Astrocyte of the spinal cord (primary cell): ENCODE measurements at places on chromosomes 12 and 14.

DNA sequence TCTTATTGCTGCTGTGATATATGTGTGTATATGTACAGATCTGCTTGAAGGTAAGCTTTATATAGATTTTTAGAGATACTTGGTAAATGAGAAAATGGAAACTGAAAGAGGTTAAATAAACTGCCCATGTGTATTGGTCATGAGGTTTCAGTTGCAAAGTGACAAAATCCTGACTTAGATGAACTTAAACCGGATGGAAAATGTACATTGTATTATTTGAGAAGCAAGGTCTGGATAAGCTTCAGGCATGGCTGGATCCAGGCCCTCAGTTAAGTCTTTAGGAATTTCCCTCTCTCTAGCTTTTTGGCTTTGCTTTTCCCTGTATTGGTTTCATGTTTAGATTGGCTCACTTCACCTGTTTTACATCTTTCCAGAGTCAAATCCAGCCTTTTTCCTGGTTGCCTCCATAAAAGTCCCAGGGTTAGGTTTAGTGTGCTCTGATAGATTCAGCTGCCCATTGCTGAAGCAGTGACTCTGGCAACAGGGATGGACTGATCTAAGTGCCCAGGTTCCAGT, 21.0 kb upstream of the MAP1LC3B2 start:
- no peak for DNase-seq

GRCh38 chr14:96745500-96746051, 51.6 kb upstream of the VRK1 start:
- DNase-seq: no peak

DNA sequence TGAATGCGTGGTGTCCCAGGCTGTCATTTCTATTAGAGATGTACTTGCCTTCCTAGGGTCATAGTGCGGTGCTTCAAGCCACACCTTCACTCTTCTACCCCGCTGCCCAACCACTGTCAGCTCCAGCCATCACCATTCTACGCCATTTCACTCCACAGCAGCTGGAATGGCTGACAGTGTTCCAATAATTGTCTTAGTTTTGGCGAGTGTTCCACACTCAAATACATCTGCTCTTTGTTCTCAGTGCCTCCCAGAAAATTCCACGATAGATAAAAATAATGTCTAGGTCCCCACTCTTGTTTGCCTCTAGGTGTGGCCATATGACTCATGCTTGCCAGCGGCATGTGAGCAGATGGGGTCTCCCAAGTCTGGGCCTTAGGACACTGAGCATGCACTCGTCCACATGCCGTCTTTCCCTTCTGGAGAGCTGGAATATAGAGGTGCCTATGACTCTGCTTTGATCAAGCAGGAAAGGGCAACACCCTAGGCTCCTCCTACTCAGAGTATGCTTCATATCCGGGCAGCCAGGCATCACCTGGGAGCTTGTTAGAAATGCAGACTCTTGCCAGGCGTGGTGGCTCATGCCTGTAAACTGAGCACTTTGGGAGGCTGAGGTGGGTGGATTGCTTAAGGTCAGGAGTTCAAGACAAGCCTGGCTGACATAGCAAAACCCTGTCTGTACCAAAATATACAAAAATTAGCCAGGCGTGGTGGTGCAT, 163.0 kb downstream of the BRMS1L start:
- DNase-seq: no peak

GRCh38 chr14:24456980-24457379, 14.4 kb upstream of the SDR39U1 start:
- DNase-seq: no peak

DNA sequence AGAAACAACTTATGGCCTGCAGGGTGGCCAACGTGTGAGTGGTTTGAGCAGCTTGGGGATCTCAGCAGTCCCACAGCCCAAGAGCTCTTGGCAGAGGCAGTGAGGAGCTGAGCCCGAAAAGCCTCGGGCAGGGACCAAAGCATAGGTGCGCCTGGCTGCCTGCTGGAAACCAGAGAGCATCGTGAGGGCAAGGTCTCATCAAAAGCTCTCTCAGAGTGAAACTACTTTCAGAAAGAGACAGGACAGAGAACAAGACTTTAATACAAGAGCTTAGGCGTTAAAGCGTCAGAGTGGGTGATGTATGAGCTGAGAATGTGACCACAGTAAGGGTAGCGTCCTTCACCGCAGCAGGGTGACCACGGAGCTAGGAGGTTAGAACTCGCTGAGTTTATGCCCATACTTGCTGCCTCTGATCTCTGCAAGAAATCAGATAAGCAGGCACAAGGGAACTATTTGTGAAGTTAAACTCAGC, 30.8 kb downstream of the LGMN start:
- DNase-seq: no peak

- DNase-seq: no peak
These were observed 156.7 kb downstream of the NTF3 start for GRCh38 chr12:5588591-5588990.

- no peak for DNase-seq
These were observed 106.5 kb downstream of the MYRFL start for GRCh38 chr12:69931569-69931968.

DNA sequence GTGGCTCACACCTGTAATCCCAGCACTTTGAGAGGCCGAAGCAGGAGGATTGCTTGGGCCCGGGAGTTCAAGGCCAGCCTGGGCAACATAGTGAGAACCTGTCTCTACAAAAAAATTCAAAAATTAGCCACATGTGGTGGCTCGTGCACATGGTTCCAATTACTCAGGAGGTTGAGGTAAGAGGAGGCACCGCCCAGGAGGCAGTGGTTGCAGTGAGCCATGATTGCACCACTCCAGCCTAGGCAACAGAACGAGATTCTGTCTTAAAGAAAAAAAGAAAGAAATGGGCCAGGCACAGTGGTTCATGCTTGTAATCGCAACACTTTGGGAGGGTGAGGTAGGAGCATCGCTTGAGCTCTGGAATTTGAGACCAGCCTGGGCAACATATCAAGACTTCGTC, 33.5 kb downstream of the MAP1LC3B2 start:
- DNase-seq: no peak

GRCh38 chr12:19937161-19937560, 431.2 kb upstream of the PDE3A start:
- no peak for DNase-seq

- DNase-seq: no peak
These were observed 34.9 kb downstream of the SYNE3 start for GRCh38 chr14:95481391-95482022.

- no peak for DNase-seq
These were observed 21.1 kb downstream of the GYS2 start for GRCh38 chr12:21583587-21583986.

DNA sequence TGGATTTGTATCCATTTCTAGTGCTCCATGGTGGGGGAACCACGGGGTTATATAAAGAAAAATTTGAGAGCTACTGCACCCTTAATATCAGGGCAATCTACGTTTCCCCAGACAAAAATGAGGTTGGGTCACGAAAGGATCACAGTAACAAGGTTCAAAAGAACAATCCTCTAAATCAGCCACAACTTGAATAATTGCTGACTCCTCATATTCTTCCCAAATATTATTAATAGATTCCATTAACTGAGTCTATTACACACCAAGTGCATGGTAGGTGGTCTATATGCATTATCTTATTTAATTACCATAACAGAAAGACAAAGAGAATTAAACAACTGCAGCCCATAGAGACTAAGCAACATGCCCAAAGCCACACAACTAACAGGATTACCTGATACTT, 438.2 kb downstream of the ETNK1 start:
- DNase-seq: no peak

DNA sequence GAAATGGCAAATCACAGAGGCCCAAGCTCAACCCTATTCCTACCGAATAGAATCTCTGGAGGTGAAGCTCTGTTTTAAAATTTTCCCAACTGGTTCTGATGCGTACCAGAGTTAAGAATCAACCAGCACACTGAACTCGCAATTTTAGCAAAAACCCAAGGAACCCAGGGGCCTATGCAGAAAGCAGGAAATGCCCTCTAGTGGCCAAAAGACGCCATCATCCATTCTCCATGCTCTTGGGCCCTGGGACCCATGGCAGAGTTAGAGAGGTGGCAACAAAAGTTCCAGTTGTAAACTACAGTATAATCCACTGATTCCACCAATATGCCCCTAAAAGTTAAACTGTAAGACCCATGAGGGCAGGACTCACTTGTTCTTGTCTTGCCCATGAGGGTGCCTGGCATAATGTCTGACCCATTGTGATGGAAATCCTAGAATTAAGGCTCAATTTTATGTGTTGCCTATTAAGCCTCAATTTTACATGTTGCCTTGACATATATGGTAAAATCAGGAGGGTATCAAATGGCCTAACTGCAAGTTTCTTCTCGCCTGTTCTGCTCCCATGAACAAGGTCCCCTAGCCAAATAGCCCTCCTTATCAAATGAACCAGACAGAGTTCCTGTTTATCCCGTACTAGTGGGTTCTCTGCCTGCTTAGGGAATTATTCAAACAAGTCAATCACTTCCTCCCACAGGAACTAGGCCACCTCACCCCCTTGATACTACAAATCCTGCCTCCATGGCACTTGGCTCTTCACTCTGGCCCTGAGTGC, 137.5 kb upstream of the CPM start:
- peak; percentile 68 for DNase-seq

DNA sequence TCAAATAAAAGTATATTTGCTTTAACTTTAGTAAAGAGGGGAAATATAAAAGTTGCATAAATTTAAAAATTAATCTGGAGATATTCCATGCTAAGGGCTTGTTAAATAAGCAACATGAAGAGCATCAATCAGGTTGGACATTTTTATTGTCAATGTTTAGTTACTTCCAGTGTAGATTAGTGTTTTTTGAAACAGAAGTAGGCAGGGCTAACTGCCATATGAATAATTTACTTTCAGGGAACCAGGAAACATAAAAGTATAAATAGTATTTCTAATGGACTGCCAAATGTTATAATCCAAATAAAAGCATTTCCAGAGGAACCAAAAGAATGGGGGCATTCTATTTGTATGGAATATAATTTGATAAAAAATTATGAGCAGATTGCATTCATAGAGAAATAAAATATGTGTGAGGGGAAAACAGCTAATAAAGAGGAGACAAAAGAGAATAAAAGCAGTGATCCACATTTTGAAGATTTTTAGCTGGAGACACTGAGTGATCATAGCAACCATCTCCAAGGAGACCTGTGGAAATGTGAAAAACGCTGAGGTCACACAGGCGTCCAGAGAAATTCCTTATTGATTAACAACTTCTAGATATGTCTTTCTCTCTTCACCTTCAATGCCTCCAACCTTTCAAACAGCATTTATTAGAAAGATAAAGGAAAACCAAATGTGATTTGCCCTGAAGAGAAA, 70.8 kb downstream of the SRGAP1 start:
- DNase-seq: peak; percentile 72

- DNase-seq: no peak
These were observed 241.2 kb downstream of the EGLN3 start for GRCh38 chr14:33709711-33710110.

DNA sequence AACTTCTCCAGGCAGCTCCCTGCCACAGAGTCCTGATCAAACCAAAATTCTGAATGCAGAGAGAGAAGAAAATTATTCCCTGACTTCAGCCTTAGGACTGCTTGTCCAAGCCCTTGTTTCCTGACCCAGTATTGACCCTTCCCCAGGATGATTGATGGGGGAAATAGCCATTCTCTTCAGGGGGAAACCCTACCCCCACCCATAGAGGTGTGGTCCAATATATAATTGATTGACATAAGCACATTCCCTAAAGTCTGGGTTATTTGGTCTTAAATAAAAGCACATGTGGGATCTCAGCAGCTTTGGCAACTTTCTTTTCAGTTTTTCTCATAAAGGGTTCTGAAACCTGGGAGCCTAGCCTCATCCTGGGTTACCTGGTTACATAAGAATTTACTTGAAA, 201.2 kb upstream of the DDHD1 start:
- DNase-seq: peak; percentile 24

GRCh38 chr14:76922584-76922983, 96.4 kb downstream of the LRRC74A start:
- peak; percentile 33 for DNase-seq

GRCh38 chr14:61280526-61281185, 482 bp downstream of the TMEM30B start:
- peak; percentile 38 for DNase-seq

DNA sequence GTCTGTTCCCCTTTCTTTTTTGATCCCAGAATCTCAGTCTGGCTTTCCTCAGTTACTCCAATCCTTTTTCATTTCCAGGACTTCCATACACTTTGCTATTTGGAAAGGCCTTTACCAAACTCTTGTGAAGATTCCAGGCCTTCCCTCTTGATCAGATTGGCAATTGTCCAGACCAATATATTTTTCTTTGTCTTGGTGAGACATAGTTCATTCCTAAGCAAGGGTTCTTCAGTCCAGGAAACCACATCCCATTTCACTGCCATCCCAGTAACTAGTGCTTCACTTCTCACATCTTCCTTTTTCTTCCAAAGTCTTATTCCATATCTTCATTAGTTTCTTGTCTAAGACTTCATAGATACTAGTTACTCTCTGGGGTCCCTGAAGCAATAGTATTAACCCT, 2.1 kb upstream of the PTPRQ start:
- DNase-seq: peak; percentile 70

- DNase-seq: no peak
These were observed 73.7 kb upstream of the RAP1B start for GRCh38 chr12:68536885-68537485.

- DNase-seq: no peak
These were observed 238.4 kb upstream of the HMGA2 start for GRCh38 chr12:65585648-65586602.

GRCh38 chr12:120056739-120057138, 59.8 kb downstream of the RAB35 start:
- DNase-seq: no peak

GRCh38 chr12:40168001-40168400, 56.8 kb upstream of the LRRK2 start:
- DNase-seq: no peak

DNA sequence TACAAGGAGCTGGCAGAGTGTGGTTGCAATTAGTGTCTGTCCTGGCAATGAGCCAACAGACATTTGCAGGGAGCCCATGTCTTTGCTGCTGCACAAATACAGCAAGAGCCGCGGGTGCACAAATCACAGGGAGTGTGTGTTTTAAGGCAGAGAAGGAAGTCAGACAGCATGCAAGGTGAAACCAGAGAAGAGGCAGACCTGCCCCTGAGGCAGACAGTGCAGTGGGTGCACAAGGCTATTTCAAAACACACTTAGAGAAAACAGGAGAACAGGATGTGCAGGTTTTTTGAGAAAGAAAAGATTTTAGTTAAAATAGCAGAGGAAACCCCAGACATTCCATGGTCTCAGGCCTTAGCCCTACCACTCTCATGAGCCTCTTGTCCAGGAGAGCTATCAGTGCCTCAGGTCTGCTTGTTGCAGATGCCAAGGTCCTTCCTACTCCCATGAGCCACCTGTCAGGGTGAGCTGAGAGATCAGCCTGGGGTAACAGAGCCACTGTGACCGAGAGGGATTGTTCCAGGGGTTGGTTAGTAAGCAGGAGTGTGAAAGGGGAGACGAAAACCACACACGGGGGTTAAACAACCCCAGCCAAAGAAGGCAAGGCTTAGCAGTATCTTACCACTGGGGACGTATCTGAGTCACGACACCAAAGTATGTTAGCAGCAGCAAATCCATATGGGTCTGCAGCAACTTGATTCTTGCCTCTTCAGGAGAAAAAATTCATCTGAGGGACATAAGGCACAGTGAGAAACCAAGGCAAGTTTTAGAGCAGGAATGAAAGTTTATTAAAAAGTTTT, 78.1 kb downstream of the C14orf132 start:
- no peak for DNase-seq

- DNase-seq: no peak
These were observed 76.0 kb upstream of the CCDC60 start for GRCh38 chr12:119258556-119258955.

- DNase-seq: no peak
These were observed 29.0 kb downstream of the CDK17 start for GRCh38 chr12:96371138-96371789.

- no peak for DNase-seq
These were observed 62.6 kb upstream of the CORO1C start for GRCh38 chr12:108793756-108794441.
